Progenitor cell of endocrine pancreas (in vitro differentiated cells): ENCODE measurements at places on chromosomes 1 and 21.

DNA sequence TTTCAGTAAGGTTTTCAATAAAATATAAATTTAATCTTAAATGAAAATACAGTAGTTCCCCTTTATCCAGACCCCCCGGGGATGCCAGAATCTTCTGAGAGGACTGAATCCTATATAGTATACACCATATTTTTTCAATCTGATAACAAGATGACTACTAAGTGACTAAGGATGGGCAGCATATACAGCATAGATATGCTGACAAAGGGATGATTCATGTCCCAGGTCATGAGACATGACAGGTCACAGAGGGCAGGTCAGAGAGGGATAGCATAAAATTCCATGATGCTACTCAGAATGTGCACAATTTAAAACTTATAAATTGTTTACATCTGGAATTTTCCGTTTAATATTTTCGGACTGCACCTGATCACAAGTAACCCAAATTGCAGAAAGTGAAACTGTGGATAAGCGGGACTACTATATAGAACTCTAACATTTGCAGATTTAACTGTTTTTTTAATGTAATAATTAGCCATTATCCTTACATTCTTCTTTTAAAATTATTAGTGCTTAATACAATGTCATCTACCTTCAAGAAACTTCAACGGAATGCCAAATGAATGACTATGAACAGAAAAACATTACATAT, 48.8 kb downstream of the LRRC40 start:
- DNase-seq = no peak

GRCh38 chr1:246254854-246255253, 252.2 kb downstream of the SMYD3 start:
- DNase-seq = no peak

DNA sequence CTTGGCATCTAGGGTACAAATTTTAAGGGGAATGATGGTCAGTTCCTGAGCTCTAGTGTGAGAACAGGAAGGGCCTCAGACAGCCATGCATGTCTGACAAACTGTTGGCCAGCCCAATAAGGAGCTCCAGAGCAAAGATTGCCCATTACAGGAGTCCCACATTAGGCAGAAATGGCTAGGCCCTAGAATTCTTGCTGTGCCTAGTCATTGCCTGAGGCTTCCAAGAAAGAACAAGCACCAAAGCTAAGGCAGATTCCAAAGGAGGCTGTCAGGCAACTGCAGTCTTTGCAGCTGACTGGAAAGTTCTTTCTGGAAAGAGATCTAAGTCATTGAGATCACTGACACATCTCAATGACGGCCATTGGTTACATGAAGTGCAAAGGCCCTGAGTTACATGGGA, 3.9 kb upstream of the STIL start:
- no peak for DNase-seq

GRCh38 chr1:217469983-217470382, 160.9 kb downstream of the GPATCH2 start:
- no peak for DNase-seq

DNA sequence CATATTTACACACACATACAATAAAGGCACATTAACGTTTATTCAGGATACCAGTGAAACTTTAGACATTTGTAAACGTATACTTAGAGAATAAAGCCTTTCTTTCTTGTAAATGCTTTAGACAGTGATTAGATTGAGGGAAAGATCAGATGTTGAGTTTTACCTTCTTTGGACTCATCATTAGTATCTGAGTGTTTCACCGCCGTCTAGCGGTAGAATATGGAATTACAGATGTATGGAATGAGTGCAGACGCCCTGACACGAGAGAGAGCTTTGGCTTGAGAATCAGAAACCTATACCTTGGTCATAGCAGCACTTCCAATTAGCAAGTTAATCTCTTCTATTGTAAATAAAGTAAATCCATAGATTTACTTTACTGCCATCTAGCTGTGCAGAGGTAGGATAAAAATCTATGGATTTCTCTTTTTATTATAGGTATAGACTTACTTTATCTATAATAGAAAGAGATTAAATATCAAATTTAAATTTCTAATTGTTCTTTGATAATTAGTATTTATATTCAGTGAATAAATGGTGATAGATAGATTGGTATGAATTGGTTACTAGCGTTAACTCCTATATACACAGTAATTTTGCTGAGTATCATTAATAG, 12.6 kb downstream of the FLG2 start:
- no peak for DNase-seq

DNA sequence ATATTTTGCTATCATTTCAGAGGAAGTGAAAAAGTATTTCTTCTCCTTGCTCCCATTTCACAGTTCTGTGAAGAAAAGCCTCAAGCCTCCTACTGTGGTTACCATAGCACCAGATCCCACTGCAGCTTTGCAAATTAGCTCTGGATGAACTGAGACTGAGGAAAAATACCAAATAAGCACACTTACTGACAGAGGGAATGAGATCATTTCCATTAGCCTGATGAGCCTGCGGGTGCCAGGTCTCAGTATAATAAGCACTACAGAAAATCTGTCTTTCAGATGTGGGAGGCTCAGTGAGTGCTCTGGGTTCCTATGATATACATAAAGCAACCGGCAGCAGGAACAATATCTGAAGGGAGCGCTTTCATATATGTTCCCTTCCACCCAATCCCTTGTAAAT, 21.4 kb downstream of the XKR8 start:
- no peak for DNase-seq

GRCh38 chr21:40635391-40635790, 211.6 kb downstream of the DSCAM start:
- DNase-seq = no peak

GRCh38 chr21:33039536-33039935, 13.8 kb downstream of the OLIG2 start:
- DNase-seq = no peak

- DNase-seq = no peak
Observed at GRCh38 chr1:23122023-23122748, 46.5 kb downstream of the LUZP1 start.

DNA sequence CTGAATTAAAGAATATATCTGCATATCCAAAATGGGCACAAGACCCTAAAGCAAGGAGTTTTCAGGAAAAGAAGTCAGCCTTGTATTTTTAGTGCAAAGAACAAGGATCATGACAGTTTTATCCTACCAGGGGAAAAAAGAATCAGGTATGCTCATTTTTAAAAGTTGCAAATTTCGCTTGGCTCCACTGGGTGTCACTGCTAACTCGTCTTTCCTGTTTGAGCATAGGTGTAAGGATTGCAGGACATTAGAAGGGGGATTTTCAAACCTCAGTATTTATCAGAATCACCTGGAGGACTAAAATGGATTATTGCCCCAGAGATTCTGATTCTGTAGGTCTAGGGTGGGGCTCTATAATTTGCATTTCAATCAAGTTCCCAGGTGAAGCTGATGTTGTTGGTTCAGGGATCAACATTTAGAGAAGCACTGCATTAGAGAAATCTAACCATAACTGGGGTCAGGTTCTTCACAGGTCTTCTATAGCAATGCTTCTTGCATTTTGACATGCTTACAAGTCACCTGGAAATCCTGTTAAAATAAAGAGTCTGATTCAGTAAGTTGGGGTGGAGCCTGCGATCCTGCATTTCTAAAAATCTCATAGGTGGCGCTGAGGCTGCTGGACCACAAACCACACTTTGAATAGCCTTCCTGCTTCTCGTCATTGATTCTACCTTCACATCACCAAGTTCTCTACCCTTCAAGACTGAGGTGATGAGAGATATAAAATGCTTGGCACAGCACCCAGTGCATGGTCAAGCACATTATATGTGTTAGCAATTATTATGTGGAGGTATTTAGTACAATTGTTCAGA, 39.6 kb downstream of the NUF2 start:
- DNase-seq = peak; percentile 8

- DNase-seq = no peak
Observed at GRCh38 chr1:22915816-22916470, 56.7 kb downstream of the LACTBL1 start.

GRCh38 chr1:106268070-106268469, 788.4 kb upstream of the PRMT6 start:
- no peak for DNase-seq

DNA sequence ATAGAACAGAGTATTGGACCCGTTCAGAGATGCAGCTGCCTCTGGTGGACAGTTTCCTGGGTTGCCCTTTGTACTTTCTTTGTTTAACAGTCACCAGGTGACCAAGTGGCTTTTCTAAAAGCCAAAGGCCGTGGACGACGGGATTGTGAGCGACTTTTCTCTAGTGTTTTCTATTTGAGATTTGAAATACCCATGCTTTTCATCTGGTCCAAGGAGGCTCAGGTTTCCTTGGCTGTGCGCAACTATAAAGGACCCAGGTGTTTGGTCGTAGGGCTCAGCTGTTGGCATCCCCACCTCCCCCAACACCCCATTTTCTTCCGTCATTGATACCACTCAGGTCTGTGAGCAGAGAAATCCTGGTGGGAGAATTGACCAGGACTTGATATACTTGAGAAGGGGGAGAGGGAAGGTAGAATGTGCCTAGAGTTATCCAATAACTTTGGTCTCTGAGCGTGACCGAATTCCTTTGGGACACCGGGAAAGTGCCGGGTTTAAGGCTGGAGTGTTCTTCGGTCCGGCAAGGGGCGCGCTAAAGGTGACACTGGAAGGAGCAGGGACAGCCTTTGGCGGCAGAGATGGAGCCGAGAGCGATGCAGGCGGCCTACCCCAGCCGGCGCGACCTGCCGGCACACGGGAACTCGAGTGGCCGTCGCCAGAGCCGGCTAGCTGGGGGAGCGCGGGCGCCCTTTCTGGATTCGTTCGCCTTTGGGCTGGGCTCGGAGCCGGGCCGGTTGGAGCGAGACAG, 83.4 kb upstream of the BMP8A start:
- no peak for DNase-seq

DNA sequence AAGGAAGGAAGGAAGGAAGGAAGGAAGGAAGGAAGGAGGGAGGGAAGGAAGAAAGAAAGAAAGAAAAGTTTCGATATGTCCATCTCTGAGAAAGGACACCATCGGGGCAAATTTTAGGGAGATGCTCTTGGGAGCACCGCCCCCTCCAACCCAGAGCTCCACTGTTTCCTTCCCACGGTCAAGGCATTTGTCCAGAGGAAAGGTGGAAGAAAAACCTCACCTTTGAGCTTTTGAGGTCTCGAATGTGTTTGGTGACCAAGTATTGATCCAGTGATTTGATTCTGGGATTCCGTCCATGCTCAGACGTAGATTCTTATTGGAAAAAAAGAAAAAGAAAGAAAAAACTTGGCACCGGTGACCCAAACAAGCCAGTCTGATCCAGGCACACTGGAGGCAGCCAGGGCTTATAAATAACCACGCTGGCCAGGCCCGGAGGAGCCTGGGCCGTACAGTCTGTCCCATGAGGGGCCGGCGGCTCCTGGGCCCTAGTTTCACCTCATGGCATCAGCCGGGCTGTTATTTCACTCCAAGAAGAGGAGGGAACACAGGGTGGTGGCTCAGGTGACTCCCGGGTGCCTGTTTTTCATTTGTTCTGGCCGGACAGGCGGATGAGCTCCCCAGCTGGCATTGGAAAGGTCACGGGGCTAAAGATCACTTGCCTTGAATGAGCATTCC, 36.1 kb upstream of the SLC25A33 start:
- no peak for DNase-seq

DNA sequence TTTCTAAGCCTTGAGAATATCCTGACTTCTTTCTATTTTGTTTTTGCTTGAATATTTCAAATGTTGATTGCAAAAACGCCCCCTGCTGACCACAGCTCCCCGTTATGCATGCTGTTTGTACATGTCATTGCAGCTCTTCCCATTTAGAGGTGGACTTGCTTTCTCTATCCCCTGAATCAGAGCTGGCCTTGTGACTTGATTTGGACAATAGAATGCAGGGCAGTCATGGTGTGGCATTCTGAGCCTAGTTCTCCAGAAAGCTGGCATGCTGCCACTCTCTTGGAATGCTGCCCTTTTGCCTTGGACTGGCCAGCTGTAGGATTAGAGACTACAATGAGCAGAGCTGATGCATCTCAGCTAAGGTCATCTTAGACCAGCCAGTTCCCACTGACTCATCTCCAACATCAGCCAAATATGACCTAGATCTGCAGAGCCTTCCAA, 1561.5 kb downstream of the MRPL39 start:
- no peak for DNase-seq

DNA sequence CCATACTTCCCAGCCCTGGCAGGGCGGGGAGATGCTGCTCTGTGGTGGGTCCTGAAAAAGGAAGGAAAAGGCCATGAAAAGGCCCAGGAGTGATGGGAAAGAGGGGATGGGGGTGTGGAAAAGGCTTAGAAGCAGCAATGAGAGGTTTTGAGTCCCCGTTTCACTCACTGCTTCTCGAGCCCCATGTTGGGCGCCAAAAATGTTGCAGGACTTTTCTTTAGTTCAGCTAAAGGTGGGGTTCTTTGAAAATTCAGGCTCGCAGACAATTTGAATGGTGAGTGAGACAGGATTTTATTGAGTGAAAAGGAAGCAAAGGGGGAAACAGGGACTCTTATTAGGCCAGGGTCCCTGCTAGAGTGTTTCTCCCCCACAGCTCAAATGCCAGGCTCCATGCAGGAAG, 93.1 kb downstream of the MRPS6 start:
- DNase-seq = no peak

DNA sequence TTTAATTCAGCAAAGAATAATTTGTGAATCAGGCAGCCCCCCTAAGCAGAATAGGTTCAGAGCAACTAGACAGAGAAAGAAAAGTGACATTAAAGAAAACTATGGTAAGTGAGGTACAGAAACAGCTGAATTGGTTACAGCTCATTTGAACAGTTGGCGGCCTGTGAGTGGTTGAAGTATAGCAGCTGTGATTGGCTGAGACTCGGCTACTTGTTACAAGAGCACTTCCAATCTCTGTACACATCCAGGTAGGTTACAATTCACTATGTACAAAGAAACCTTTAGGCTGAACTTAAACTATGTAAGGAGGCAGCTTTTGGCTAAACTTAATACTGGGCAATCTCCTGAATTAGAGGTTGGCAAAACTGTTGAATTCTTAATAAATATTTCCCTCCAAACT, 171.1 kb upstream of the LHX8 start:
- no peak for DNase-seq

DNA sequence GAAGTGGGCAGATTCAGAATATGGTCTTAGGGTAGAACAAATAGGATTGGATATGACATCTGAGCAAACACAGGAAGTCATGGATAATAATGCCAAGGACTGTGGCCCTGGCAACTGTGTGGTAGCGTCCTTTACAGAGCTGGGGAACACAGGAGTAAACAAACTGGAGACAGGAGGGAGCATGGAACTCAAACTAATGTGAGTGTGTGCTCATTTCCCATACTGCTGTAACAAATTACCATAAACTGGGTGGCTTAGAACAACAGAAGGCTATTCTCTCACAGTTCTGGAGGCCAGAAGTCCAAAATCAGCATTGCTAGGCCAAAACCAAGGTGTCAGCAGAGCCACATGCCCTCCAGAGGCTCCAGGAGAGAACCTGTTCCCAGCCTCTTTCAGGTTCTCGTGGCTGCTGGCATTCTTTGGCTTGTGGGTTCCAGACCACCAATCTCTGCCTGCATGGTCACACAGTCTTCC, 106.4 kb downstream of the TGFBR3 start:
- DNase-seq = no peak

- DNase-seq = no peak
Observed at GRCh38 chr1:147316968-147317367, 74.5 kb downstream of the CHD1L start.

- no peak for DNase-seq
Observed at GRCh38 chr1:179042700-179043099, 17.0 kb downstream of the FAM20B start.
